ENCODE measurements at places on chromosomes 6 and 20.

- no peak for DNase-seq
These were observed 145.6 kb downstream of the TBX18 start for GRCh38 chr6:84618836-84619235.

DNA sequence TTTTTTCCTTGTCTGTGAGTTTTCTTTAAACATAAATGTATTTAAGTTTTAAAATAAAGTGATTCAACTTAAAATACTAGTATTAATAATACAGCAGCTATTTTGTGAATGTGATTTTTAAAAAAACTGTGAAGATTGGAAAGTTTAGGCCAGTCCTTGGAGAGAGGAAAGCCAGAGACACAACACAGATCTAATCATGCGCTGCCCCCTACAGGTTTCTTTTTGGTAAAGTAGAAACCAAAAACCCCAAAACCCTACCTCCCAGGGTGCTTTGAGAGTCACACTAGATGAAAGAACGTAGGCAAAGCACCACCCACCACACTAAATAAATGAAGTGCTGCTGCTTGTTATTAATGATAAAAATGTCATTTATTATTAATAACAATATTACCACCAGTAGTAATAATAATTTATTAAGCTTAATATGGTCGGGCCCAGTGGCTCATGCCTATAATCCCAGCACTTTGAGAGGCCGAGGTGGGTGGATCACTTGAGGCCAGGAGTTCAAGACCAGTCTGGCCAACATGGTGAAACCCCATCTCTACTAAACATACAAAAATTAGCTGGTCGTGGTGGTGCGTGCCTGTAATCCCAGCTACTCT is 33.7 kb downstream of the SLC9A8 start:
- DNase-seq, result peak; percentile 29

DNA sequence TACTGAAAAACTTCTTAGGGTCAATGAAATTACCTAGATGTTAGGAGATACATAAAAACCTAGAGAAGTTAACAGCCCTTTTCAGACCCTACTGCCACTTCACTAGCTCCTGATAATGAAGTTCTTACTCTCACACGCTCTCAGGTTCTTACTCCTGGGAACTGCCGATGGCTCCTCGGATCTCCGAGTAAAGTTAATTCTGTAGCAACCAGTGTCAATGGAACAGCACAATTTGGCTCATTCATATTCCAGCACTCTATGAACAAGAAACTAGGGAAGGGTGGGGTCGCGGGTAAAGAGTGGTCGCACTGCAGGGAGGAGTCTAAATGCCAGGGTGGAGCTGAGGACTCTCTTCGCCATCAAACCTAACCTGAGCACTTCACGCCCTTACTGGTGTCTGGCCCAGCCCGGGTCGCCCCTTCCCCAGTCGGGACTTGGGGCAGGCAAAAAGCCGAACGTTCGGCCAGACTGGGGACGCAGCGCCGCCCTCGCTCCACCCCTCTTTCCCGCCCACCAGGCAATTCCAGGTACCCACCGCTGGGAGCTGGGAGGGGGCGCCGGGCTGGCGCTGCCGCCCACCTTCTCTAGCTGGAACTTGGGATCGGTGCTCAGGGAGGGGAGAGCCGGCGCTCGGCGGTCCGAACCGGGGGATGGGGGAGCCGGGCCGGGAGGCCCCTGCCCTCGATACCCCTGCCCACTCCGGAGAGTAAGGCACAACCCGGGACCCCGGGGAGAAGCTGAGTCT is 744 bp downstream of the RAB23 start:
- peak; percentile 50 for DNase-seq

GRCh38 chr20:48766205-48766604 is 61.6 kb downstream of the PREX1 start:
- peak; percentile 62 for DNase-seq

- no peak for DNase-seq
These were observed 14.3 kb upstream of the POPDC3 start for GRCh38 chr6:105194106-105194505.

DNA sequence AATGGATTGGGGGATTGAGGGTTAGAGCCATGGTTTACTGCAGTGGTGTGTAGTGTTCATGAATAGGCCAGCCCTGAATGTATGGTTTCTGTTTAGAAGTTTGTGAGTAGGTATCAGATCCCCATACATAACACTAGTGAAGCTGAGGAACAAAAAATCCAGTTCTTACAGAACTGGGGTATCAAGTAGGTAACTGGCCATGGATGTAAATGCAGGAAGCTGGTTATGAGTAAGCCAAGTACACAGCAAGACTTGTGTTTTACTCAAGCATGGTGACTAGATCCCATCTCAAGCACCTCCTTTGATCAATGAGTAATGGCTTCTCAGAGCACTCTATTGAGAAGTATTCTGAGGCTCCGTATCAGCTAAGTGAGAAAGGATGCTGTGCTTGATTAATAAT is 613.7 kb upstream of the FLRT3 start:
- DNase-seq, result no peak

GRCh38 chr6:7770111-7770510 is 44.2 kb downstream of the BMP6 start:
- DNase-seq, result no peak

- DNase-seq, result no peak
These were observed 21.2 kb upstream of the ELOVL5 start for GRCh38 chr6:53369876-53370515.

DNA sequence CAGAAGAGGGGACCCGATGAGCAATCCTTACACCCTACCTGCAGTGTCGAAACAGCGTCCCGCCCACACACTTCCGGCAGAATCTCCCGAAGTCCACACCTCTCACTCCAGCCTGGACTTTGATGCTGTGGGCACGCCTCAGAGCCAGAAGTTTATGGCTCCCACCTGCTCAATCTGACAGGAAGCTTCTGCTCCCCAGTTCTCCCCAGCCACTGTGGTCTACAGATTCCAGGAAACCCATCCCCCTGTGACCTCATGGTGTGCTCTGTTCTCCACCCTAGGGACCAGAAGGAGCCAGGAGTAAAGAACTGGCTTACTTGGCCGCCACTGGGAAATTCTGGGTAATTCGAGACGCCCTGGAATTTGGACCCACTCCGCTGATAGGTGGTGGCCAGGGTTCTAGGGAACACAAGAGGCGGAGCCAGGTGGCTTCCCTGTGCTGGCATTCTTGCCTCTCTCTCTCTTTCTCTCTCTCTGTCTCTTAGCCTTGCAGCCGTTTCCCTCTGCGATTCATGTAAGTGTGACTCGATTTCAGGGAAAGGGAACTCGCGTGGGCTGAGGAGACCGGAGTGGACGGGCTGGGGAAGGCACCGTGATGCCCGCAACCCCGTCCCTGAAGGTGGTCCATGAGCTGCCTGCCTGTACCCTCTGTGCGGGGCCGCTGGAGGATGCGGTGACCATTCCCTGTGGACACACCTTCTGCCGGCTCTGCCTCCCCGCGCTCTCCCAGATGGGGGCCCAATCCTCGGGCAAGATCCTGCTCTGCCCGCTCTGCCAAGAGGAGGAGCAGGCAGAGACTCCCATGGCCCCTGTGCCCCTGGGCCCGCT is at the start of gene TRIM15:
Gene TRIM15 (plus strand): TSS at position 457 of the 828 bp plus-strand sequence. CDS start 139 bp downstream, at position 596.
- no peak for DNase-seq

- no peak for DNase-seq
These were observed 9.9 kb upstream of the NCOA5 start for GRCh38 chr20:46099491-46100287.

DNA sequence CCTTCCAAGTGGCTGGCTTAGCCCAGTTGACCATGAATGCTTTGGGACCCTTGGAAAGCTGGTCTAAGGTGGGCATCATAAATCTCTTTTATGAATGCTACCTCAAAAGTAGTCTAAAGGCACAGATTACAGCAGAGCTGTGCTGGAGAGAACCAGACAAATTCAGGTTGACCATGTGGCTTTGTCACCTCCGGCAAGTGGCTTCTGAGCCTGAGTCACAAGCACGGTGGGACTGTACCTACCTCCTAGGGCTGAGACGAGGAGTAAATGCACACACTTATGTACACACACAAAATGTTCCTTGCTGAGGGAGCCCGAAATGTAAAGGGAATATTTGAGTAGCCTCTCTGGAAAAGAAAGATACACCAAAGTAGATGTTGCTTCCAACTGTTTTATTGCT is 155.9 kb downstream of the NFATC2 start:
- DNase-seq, result no peak

DNA sequence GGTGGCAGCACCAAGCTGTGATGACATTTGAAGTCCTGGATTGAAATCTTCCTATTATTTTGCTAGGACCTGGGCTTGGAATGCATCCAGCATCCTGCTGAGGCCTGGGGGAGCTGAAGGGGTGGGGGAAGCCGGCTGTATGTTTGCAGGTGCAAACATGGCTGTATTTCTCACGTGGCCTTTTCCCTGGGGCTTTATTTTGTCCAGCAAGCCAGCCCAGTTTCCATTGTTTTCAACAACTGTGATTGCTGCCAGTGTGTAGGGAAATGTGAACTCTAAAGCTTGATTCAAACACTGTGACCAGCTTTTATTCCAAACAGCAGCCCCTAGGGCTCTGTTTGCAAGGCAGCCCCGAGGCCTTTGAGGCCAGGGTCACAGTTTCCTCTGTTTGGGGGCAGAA is 683.0 kb downstream of the DHX35 start:
- no peak for DNase-seq

- no peak for DNase-seq
These were observed 16.3 kb downstream of the GTSF1L start for GRCh38 chr20:43710370-43711044.

DNA sequence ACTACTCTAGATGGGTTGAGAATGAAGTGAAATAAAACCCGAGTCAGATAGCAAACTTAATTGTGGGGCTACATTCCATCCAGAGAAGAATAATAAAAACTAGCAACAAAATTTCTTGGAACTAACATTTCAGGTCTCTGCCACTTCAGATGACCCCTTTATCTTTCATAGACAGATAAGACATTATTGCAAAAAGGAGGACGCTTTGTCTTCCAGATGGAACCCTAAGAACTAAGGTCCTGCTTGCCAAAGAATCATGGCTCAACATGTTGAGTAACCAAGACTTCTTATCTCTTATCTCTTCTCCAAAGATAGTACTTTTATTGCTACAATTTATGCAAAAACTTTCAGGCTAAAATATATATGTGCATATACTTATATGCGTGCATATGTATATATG is 221.1 kb upstream of the PREP start:
- DNase-seq, result no peak

GRCh38 chr6:34638834-34639736 is 57.5 kb downstream of the ILRUN start:
- DNase-seq, result no peak

DNA sequence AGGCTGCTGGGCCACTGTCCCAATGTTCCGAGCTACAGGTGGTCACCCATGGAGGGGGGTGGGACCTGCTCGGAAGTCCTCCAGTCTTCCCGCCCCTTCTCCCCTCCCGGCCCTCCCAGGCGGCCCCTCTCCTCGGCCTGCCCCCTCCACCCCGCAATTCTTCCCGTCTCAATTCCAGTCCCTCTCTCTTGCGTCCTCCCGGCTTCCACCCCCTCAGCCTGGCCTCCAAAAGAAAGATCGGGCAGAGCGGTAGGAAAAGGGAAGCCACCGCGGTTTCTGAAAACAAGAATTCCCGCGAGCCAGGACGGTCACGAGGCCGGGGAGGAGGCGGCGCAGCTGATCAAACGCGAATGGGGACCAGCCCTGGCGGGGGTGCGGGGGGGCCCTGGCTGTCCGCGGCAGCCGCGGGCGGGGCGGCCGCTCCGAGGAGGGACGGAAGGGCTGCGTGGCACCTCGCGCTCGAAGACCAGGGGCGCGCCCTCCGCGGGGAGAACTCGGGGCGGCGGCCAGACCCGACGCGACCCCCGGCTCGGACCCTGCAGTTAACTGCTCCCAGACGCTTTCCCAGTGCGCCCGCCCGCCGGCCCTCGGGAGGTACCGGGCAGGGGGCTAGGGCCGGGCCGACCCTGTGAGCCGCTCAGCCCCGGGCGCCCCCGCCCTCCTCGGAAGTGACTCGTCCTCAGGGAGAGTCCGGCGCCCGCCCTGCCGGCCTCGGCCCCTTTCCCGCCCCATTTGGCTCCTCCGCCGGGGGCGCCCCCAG is 1.0 kb downstream of the PXDC1 start:
- peak; percentile 14 for DNase-seq

DNA sequence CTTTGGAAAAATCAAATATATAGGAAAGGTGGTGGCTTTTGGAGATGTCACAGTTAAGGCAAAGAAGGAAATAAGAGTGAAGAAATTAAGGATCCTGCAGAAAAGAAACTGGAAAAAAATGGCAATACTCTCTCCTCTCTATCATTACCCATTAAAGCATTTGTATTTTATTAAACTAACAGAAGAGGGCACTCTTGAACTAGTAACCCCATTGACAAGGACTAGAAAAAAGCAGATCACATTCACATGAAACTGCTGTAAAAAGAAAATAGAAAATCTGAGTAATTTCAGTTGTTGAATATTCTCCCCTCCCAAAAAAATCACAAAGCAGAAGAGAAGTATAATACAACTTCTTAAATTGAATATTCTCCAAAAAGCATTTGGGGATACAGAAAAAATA is 104.1 kb upstream of the SLC35B3 start:
- no peak for DNase-seq

- DNase-seq, result no peak
These were observed 37.1 kb downstream of the SLC22A23 start for GRCh38 chr6:3419624-3420272.
